Fibroblast of villous mesenchyme (primary cell): ENCODE measurements at places on chromosomes 7 and 10.
A peak's percentile ranks its signal among the peaks of the same experiment; 100 is the strongest.

- no peak for DNase-seq
These were observed 132.3 kb downstream of the DKK1 start for GRCh38 chr10:52446391-52446790.

DNA sequence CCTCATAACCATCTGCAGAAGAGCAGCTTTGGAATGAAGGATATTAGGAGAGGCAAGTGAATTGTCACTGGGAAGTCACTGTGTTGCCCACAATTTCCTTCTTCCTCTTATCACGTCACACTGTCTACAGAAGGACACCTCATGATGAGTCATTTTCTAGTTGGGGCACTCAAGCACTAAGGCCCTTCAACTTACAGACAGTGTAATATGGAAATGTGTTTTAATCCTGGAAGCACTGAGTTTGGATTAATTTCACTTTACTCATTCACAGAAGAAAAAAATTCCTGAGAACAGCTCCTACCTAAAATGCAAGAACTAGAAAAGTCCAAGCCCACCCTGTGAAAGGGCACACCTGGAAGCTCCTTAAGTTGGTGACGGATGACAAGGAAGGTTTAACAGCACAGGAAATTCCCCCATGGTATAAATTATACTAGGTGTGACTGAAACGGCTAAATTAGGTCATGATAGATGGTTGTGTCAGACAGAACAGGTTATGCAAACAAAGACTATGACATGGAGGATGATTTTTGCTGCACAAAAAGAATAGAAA, 56.6 kb downstream of the PARD3 start:
- DNase-seq, result peak; percentile 72

- DNase-seq, result peak; percentile 84
These were observed 340.2 kb downstream of the KCNMA1 start for GRCh38 chr10:77297393-77297739.

DNA sequence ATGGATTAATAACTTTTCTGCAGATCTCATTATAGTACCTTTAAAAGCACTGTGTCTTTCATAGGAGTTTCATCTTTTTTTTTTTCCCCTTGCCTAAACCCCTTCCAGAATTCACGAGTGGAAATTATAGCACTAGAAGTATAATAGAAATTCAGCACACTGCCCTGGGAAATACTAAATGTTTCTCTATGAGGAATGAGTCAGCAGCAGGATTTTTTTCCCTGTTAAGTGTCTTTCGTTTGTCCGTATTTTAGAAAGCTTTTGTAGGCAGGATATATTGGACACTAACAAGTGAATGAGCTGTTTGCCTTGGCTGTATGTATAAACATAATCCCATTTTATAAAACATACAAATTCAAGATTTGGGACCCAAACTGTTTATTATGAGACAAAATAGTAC, 105.8 kb downstream of the EXOC4 start:
- DNase-seq, result peak; percentile 57

GRCh38 chr7:3673524-3673923, 372.5 kb downstream of the SDK1 start:
- DNase-seq, result peak; percentile 7

GRCh38 chr10:69101451-69102095, 13.7 kb downstream of the SRGN start:
- DNase-seq, result peak; percentile 41

- DNase-seq, result no peak
These were observed 19.6 kb downstream of the NPVF start for GRCh38 chr7:25208525-25209221.

DNA sequence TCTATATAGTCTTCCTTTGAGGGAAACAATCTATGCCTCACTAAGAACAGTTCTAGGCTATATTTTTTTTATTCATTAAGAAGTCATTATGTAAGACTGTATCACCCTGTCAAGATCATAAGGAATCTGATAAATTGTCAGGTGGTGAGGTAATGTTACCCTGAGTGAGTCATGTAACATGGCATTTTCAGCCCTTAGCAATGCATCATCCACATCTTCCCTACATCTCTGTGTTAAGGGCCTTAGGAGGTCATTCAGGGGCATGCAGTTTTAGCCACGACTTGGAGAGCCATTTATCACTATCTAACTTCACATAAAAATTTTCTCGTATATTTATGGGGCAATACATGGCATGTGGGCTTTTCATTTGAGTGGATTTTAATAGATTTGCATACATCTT, 924.5 kb upstream of the MBL2 start:
- DNase-seq, result no peak

- DNase-seq, result peak; percentile 74
These were observed 9.5 kb downstream of the FAM241B start for GRCh38 chr10:69639291-69640195.

DNA sequence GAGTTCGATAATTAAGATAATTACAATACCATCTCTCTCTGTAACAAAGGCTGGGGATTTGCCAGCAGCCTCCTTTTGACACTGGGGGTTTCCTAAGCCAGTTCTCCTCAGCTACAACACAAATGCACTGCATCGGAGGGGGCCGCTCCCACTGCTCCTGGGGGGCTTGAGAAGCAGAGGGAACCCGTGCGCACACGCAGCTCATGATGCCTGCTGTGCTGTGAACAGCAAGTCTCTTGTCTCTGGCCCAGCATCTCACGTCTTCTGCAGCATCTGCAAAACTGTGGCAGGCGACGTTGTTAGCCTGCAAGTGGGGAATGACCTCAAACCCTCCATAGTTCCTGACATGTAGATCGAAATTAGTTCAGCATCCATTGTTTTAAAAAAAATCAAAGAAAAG, 5.5 kb downstream of the VIPR2 start:
- no peak for DNase-seq
